ENCODE measurements at places on chromosomes 2 and 18.

GRCh38 chr2:120053891-120054290 is 41.0 kb downstream of the EPB41L5 start:
- DNase-seq, result no peak

DNA sequence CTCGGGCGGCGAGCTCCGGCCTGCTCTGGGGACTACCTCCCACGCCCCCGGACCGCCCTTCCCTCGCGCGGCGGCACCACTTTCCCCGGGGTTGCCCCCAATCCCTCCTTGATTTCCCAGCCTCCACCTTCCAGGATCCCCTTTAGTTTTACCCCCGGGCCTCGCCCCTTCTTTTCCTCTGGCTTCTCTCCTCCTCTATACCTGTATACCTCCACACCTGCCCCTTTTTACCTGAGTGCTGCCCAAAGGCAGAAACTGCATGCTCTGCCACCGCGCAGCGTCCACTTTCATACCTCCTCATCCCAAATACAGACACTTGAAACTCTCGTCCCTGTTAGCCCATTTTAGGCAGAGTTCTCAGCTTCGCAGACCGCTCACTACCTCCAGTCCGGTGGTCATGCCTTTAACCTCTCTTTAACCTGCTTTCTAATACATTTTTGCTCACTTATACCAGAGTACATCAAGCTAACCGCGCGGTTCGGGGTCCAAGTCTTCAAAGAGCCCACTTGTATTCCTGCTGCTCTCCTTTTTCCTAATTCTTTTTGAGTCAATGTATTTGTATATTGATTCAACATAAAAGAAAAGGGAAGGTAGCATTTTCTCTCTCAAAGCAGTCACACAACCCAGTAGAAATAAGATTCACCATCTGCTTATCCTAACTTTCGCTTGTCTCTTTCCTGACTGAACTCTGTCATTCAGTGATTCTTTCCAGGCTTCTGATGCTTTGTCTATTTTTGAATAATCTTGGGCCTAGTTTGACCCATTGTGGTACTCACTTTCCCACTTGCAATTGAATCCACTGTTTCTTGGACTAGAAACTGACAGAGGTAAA is 901 bp downstream of the SPOPL start:
- no peak for DNase-seq

DNA sequence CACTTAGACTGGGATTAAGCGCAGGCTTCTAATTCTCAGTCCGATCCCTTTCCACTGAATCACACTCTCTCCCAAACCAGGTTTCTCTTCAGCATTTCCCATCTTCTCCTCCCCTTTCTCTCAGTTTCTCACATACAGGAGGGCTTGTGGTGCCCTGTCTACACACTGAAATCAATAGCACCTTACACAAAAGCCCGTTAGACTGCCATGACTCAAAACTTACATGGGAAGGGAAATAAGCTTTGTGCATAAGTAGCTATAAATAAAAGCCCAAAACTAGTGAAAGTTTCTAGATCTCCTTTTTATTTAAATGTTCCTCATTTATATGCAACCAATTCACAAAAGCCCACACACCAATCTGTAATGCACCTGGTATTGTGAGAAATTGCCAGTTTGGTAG is 318.4 kb downstream of the TXNL1 start:
- DNase-seq, result no peak

DNA sequence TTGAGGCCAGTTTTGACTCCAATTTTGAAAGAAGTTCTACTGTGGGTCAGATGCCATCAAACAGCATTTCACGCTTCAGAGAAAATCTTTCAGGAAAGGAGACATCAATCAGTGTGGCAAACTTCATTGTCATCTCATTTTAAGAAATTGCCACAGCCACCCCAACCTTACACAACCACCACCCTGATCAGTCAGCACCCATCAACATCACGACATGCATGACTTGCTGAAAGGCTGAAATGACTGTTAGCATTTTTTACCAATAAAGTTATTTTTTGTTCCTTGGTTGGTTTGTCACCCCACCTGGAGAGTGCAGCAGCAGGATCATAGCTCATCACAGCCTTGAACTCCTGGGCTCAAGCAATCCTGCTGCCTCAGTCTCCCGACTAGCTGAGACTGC is 10.4 kb downstream of the DNAJC10 start:
- DNase-seq, result no peak

DNA sequence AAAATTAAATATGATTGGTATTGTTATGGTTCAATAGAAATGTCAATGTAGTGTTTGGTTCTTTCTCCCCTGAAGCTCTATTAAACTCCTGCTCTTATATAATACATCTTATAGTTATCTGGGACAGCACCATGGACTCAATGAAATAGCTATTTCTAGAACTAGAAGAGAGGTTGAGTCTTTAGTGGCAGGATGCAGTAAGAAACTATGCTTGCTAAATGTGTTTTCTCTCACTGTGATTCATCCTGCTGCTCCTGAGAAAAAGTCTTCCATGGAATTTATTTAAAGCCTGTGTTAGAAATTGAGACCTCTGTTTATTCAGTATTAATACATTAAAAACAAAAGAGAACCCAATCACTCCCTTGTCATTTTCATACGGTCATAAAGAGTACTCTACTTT is 61.5 kb downstream of the G6PC2 start:
- no peak for DNase-seq

DNA sequence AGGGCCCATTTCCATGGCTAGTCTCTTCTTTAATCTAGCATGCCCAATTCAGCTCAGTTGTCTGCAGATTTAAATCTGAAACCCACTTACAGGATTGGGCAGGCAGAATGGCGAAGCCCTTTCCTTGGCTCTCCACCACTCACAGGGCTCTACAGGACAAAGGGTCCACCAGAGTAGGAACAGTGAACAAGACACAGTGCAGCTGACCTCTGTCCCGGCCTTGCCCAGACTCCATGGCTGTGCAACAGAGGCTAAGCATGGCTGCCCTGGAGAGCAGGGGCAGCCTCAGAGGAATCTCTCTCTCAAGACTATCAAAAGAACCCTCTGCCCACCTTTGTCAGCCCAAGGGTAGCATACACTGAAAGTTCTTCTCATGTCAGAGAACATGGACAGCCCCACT is 9.7 kb upstream of the ATP6V1B1 start:
- no peak for DNase-seq

All from COR-L47 (cell line).